Cardiac fibroblast (primary cell): ENCODE measurements at places on chromosomes 7 and 10.

DNA sequence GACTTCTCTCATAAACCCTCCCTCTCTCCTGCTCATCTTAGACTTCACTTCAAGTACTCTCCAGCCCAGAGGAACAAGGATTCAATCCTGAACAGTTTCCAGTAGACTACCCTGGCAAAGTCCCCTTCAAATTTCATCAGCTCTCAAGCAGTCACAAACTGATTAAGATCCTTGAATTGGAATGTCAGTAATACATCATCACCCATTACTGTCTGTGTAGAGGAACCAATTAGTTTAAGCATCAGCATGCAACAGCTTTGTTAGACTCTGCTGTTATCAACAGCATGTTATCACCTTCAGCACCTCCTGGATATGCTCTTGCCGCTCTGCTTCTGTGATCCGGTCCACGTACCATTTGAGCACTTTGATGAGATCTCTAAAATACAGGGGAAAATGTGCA lies 307.0 kb upstream of the IMMP2L start:
- no peak for DNase-seq

DNA sequence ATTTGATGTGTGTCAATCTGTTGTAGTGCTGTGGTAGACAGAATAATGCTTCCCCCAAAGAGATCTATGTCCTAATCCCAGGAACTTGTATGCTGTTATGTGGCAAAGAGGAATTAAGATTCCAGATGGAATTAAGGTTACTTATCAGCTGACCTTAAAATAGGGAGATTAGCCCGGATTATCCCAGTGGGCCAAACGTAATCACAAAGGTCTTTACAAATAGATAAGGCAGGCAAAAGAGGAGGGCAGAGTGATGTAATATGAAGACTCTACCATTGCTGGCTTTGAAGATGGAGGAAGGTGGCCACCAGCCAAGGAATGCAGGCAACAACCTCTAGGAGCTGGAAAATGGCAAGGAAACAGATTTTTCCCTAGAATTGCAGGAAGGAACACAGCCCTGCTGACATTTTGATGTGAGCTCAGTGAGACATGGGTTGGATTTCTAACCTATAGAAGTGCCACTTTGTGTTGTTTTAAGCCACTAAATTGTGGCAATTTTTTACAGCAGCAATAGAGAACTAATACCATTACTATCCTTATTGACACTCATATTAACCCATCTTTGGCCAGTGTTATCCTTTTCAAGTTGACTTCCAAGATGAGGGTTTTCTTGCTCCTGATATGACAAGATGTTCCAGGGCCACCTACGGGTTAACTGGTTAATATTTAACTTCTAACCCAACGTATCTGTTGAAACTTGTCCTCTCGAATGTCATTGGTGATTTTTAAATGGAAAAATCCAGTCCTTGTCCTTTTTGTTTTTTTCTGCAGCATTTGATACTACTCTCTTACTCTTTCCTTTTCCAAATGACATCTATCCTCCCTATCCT lies 29.3 kb downstream of the CYCS start:
- peak; percentile 47 for DNase-seq

GRCh38 chr10:7789390-7789789 lies 1.4 kb downstream of the ATP5F1C start:
- DNase-seq = peak; percentile 36

- DNase-seq = peak; percentile 82
Measured at GRCh38 chr10:17643339-17643754, 604 bp upstream of the STAM start.

DNA sequence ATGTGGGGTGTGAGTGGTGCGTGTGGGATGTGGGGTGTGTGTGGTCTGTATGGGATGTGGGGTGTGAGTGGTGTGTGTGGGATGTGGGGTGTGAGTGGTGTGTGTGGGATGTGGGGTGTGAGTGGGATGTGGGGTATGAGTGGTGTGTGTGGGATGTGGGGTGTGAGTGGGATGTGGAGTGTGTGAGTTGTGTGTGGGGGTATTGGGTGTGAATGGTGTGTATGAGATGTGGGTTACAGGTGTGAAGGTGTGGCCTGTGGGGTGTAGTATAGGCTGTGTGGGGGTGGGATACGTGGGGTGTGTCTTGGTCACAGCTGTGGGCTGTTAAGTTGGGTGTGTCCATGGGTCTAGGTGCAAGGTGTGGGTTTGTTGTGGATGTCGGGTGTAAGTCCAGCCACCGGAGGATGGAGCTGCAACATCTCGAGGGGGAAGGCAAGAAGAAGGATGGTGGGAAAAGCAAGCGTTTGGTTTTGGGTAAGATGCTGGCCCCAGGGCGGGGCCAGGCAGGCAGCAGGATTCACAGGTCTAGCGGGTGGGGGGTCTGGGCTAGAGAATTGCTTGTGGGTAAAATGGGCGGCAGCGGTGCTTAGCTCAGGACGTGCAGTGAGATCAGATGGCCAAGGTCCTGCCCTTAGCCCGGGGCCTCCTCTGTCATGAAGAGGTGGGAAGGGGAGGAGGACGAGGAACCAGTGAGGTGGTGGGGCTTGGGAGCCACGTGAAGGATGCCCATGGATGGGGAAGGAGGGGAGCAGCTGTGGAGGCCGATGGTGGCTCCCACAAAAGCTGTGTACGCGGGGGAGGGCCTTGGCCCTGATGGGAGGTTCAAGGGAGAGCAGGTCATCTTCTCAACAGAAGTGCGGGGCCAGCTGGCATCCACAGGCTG lies 60.1 kb downstream of the CFAP46 start:
- no peak for DNase-seq

DNA sequence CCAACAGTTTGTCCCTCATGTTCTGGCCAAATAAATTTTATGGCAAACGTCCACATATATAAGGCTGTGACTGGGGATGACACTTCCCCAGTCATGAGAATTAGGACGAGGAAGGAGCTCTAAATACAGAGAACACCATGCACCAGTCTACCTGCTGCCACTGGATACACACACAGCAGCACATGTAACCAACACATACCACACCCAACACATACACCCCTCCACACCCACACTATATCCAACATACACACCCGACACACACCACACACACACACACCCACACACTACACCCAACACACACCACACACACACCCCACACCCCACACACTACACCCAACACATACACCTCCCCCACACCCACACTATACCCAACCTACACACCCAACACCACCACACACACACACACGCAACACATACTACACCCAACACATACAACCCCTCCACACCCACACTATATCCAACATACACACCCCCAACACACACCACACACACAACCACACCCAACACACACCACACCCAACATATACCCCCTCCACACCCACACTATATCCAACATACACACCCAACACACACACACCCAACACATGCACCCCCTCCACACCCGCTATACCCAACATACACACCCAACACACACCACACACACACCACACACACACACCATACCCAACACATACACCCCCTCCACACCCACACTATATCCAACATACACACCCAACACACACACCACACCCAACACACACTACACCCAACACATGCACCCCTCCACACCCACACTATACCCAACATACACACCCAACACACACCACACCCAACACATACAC lies 74.1 kb downstream of the HIPK2 start:
- DNase-seq = no peak

- DNase-seq = no peak
Measured at GRCh38 chr10:78929541-78929940, 139.2 kb upstream of the ZMIZ1 start.

GRCh38 chr10:102962267-102962666 lies 44.2 kb downstream of the CNNM2 start:
- DNase-seq = no peak

GRCh38 chr10:821322-821721 lies 110.2 kb downstream of the LARP4B start:
- peak; percentile 28 for DNase-seq

GRCh38 chr7:47366211-47366610 lies 215.7 kb downstream of the TNS3 start:
- no peak for DNase-seq

GRCh38 chr7:3695602-3696001 lies 394.6 kb downstream of the SDK1 start:
- no peak for DNase-seq

GRCh38 chr7:70072220-70072619 lies 473.9 kb downstream of the AUTS2 start:
- peak; percentile 20 for DNase-seq

GRCh38 chr7:11539853-11540252 lies 292.1 kb downstream of the THSD7A start:
- peak; percentile 49 for DNase-seq

DNA sequence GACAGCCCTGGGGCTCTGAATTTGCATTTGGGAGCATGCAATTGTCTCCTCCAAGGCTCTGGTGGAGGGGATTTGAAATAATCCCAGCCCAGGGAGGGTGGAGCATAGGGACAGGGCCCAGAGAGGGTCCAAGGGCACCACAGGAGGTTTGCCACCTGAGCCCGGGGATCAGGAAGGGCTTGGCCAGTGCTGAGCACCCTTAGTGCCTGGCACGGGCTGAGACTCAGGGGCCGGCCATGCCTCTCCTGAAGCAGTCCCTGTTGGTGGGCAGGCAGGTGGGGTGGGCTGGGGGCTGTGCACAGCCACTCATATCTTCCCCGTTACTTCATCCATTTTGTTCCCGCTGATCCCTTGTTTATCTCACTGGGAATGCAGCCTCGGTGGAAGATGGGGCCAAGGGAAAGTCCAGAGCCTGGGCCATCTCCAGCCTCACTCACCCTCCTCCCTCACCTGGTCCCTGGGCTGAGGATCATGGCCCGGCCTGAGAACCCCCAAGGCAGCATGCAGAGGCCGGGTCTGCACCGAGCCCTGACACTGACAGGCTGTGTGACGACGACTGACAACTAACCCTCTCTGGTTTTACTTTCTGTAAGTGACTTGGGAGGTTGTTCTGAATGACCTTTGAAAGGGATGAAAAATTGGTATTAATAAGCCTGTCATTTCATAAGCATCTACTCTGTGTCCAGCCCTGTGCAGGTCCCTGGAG lies 38.5 kb downstream of the KCTD7 start:
- DNase-seq = no peak

DNA sequence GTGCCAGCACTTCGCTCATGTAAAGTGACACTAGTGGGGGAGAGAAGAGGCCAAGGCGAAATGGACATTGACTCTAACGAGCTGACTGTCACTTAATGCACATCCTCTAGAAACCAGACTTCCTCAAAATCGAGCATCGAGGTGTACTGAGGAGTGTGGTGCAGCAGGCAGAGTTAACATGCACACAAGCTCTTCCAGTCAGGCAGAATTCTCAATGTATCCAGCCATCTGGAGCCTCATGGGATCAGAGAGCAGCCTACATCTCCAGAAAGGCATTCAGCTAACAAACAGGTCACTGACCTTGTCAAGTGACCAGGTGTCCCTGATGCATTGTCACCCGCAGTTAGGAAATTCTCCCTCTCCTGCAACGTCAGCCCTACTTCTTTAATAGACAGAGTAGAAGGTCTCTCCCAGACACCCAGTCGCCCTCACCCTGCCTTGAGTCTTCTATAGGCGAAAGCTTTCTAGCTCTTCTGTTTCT lies 259.8 kb upstream of the AOAH start:
- no peak for DNase-seq

- peak; percentile 71 for DNase-seq
Measured at GRCh38 chr7:84247591-84247990, 53.0 kb upstream of the SEMA3A start.

- DNase-seq = no peak
Measured at GRCh38 chr7:46215987-46216567, 295.0 kb upstream of the IGFBP3 start.

GRCh38 chr7:65222655-65223054 lies 151.0 kb upstream of the ZNF92 start:
- no peak for DNase-seq

DNA sequence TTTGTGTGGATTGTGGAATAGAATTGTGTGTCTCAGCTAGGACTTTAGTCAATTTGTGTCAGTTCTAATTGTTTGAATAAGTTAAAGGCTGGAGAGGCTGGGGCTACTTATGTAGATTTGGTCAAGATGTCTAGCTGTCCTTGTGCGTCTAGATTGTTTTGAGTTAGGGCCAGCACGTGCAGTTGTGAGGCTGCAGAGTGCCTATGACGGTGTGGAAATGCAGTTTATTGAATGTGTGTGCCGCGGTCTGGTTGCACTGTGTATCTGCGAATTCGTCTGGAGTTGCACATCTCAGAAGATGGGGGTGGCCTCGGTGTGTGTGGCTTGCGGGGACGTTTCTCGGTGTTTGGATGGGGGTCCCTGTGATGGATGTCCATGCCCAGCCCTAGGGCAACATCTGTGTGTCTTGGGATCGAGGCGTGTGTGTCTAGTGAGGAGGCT lies 10.2 kb downstream of the EMX2 start:
- no peak for DNase-seq

GRCh38 chr7:157769526-157770215 lies 432.9 kb downstream of the DNAJB6 start:
- no peak for DNase-seq

DNA sequence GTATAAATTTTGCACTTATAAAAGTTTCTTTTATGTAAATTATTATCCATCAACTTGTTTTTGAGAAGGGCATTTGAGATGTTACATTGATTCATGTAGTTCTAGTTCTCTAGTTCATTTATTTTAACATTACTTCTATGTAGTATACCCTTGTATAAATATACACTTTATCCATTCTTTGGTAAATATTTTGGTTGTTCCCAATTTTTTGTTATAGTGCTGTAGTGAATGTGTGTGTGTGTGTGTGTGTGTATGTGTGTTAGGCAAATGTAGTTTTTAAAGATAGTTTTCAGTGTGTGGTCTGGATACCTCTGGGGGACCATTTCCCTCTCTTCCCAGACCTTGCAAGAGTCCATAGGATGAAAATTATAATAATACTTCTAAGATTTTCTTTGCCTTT lies 15.0 kb downstream of the PRKAR2B start:
- no peak for DNase-seq

- DNase-seq = peak; percentile 78
Measured at GRCh38 chr10:22002591-22003176, 846 bp downstream of the DNAJC1 start.

GRCh38 chr10:29135337-29135736 lies 153.5 kb upstream of the LYZL1 start:
- no peak for DNase-seq

DNA sequence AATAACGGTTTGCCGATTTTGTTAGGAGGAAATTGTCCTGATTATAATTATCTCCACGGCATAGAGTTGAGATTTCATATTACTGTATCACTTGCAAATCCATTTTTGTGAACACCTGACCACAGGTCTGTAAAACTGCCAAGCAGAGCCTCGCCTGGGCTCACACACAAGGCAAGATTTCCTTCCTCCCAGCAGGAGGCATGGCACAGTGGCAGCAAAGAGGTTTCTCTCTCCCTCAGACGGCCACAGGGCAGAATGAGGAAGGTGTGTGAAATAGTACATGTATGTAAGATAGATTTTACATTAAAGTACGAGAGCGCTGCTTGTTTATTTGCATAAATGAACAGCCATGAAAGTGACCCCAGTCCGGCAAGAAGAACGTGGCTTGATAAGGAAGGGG lies 130.1 kb downstream of the CELF2 start:
- DNase-seq = no peak
